ENCODE measurements at places on chromosomes 1 and 21.
A peak's percentile ranks its signal among the peaks of the same experiment; 100 is the strongest.

DNA sequence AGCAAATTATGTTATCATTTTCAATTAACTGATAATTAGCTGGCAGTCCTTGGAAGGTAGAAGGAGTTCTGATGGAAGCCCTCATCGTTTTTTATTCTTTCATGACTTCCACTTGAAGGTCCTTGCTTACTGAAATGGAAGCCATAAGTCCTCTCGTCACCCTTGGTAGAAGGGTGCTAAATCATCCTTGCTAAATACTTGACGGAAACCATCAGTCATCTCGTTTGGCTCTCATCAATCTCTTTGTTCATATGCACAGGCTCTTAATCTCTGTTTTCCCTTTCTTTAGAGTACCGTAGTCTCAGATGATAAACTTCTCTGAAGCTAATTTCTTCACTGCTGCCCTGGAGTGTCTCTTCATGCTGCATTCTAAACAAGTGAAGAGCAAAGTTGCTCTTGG is 34.5 kb downstream of the UCK2 start:
- DNase-seq = no peak

DNA sequence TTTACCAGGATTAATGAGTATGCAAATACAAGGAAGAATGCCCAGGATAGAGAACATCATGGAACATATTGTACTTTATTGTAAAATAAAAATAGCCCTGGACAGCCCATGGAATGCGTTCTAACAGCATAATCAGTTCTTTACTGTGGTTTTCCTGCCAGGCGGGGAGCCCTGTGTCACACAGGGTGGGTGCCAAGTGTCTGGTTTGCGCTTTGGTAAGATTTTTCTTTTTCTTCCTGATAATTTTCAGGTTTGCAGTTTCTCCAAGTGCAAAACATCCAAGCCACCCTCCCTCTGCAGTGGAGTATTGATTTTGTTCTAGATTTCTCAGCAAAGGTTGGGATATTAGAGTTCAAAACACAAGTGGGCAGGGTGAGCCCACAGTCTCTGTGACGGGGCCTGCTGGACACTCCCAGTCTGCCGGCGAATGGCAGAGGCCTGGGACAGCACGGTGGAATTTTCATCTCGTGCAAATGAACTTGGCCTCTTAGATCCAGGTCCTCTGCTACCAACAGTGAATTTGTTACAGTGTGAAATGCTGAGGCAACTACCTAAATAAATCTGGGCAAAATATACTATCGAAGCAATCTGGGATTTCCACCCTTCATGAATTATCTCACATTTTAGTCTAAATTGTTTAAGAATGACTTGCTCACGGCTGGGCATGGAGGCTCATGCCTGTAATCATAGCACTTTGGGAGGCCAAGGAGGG is 15.6 kb upstream of the KCNJ15 start:
- DNase-seq = no peak

DNA sequence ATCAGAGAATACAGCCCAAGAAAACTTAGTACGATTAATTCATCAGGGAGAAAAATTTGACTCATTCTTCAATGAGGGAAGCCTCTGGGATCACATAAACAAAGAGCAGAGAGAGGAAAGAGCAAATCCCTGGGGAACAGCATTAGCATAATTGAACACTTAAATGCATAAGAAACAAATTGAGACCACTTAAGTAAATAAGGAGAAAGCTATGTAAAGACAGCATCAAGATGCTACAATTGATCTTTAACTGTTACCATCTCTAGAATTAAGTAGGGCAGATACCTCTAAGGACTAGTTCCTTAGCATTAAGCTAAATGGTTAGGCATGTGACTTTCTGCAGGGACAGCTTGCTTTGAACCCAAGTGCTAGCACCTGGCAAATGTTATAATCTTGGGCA is 265.1 kb upstream of the NEGR1 start:
- DNase-seq = no peak

DNA sequence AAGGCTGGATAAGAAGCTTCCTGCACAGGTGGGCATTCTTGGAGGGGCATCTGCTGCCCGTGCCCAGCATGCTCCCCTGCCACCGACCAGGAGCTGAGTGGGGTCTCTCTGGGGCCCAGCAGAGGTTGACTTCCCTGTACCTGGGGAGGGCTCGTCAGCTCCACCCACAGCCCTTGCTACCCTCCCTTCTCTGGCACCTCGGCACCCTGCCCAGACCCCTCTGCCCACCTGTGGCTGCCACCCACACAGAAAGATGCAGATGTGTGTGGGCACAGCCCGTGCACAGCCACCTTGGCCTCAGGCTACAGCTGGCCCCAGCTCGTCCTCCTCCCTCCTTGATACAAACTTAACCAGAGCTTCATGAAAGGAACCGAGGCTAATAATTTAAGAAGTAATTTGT is 241.2 kb upstream of the VAMP3 start:
- DNase-seq = no peak

DNA sequence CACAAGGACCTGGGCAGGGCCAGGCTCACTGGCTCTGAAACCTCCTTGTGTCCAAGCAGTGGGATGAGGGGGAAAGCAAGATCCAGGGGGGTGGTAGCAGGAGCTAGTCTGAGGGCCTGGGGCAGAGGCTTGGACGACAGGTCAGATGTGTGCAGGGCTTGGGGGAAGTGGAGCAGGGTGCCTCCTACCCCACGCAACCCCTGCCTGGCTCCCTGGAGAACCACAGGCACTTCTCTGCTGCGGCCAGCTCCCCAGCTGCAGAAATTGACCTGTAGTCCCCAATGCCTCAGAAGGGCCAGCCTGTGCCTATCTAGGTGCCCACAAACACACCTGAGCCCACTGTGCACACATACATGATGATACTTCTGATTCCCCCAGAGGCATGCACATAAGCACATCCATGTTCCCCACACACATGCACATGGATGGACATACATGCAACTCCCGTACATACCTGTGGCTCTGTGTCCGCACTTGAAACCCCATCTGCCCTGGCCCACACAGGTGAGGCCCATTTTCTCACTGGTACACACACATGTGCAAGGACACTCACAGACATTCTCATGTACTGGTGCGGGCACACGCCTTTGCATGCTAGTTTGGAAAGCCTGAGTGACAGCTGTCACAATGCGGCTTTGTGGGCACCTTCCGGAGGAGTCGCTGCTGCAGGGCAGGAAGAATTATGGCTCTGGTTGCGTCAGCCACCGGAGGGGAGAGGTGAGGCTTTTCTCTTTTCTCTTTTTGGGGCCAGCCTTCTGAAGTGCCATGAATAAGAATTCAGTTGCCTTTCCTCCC is 247.2 kb upstream of the CSF3R start:
- DNase-seq = no peak

GRCh38 chr1:198253668-198254067 is 96.9 kb downstream of the NEK7 start:
- peak; percentile 32 for DNase-seq

GRCh38 chr1:64526312-64526711 is 56.4 kb downstream of the CACHD1 start:
- DNase-seq = no peak

GRCh38 chr1:178412400-178412770 is 84.4 kb downstream of the CLEC20A start:
- no peak for DNase-seq

DNA sequence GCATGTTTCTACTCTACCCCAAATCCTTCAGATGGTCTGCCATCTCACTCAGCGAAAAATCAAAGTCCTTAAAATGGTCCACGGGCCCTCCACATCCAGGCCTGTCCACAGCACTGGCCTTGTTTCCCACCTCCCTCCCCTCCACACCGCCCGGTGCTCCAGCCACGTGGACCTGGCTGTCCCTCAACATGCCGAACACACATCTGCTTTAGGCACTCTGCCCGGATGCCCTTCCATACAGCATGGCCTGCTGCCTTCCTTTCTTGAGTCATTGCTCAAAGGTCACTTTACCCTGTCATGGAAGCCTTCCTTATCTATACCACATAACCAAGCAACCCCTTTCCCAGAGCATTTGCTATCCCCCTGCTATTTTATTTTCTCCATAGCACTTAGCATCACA is 143.0 kb downstream of the DNM3 start:
- DNase-seq = no peak

DNA sequence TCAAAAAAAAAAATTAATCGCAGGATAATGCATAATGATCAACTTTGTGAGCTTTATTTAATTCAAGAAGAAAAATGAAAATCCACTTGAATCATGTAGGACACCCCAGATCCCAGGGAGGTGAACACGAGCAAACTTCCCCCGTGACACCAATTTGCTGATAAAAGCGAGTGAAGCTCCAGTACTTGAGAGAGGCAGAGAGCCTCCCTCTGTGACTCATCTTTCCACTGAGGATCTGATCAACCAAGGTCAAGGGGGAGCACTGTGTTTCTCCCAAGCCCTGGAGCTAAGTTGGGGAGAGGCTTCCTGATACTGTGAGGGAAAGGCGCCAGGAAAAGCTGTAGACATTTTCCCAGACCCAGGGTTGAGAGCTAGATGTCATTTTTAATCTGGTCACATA is 160.9 kb downstream of the SLC44A5 start:
- DNase-seq = no peak

DNA sequence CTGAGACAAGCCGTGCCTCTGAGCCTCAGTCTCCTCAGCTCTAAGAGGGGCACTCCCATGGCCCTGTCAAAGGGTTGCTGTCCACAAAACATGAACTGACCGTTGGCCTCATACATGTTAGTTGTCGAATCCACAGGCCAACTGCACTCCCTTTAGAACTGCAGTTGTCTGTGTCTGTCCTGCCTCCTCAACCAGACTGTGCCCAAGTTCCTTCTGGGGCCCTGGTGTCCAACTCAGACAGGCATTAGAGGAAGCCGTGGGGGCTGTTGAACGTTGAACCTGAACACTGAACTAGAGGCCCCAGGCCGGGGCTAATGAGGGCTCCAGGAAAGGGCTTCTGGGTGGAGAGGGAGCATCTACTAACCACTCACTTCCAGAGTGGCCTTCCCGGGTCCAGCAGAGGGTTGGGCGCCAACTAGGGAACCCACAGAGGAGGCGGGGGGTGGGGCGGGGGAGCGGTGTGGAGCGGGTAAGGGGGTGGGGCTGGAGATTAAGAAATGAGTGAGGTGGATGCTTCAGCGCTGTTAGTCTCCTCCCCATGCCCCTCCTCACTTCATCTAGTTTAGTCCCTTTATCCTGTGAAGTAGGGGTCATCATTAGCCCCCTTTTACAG is at the start of gene RAB42:
RAB42 (plus strand) TSS at position 558 of the 613 bp plus-strand sequence. CDS start 247 bp downstream, outside the sequence.
- no peak for DNase-seq

DNA sequence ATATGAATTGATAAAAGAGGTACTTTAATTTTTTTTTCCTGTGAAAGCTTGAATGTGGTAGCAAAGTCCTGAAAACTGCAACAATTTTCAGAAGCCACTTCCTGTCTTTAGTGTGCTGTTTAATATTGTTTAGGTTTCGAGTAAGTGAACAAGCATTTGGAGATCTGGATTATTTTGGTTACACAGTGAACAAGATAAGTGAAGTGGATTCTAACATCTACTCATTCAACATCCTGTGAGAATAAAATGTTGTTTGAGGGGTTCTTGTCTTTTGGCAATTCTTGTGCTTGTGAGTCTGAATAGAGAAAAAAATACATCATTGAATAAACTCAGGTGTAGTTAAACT is 35.2 kb upstream of the PLA2G4A start:
- DNase-seq = no peak

DNA sequence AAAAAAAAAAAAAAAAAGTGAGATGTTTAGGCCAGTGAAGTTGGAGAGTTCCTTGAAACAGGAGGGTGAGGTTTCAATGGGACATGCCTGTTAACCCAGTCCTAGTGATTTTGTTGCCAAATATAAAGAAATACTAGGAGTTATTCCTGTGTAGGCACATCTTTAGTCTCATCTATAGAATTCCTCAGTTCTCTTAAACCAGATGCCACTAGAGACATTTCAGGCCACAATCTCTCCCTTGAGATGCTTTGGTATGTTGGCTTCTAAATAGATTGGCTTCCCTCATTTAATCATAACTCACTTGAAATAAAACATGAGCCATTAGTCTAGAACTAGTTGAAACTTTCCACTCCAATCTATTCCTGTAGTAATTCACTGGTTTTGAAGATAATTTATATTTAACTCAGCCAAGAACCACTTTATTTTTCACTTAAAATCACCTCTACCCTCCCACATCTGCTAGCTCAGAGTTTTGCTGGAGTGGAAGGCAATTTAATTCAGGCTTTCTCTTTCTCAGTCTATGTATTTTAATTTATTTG is 29.8 kb downstream of the GPR137B start:
- no peak for DNase-seq

GRCh38 chr21:42486531-42486930 is 9.5 kb downstream of the RSPH1 start:
- no peak for DNase-seq

DNA sequence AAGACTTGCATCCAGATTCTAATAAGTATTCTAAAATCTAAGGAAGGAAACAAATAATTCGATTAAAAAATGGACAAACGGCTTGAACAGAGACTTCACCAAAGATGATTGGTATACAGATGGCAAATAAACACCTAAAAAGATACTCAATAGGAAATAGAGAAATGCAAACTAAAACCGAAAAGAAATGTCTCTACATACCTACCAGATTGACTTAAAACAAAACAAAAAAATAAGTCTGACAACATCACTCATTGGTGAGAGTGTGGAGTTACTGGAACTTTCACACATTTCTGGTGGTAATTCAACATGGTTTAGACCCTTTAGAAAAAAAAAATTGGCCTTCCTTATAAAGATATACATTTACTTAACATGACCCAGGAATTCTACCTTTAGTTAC is 869.8 kb downstream of the TTLL7 start:
- DNase-seq = no peak

GRCh38 chr1:29355375-29355774 is 119.1 kb downstream of the PTPRU start:
- DNase-seq = no peak

- DNase-seq = no peak
These were observed 525.1 kb downstream of the LMO4 start for GRCh38 chr1:87853576-87854351.

DNA sequence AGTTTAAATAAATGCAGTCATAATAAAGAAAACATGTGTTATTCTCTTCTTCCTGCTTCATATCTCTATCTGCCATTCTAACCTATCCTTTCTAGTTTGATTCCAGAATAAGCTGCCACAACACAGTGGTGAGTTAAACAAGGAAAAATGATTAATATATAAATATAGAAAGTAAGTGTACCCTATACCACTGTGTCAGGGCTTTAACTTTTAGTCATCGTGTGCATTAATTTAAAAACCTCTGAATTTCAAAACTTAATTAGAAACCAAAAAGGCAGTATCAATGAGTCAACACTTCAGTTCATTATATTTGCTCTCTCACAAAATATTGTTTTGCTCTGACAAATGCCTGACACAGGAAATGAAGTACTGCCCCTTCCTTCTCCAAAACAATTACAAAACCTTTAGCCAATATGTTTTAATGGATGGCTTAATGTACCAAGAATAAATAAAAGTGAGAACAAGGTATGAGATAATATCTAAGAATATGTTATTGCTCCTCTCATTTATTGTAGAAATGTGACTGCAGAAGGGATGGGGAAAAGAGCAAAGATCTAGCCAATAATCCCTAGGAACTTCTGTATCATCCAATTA is 634.8 kb downstream of the KCNT2 start:
- DNase-seq = no peak

DNA sequence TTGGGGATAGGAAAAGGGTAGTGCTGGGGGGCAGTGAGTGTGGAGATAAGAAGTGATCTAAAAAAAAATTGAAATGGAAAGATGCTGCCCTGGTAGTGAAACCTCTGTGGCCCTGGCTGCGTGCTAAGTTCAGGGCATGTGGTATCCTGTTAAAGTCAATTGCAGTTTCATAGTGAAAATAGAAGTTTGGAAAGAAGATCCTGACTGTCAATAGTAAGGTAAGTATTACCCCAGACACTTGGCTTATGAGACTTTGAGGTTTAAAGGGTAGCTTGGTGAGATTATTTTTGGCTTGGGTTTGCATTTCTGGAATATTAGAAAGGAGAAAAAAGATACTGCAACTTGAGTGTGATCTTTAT is 6.8 kb downstream of the ARID1A start:
- no peak for DNase-seq
